A549 treated with CpdA at 1 μM for 4 hours (cell line): ENCODE measurements at places on chromosomes 1 and 21. TPM values are rescaled to one million over a fixed set of nuclear protein-coding genes. Genes with fewer than 3 reads are reported as not detected.

The IQGAP3 gene
- 13.6 to 17.9 TPM (median 15.8 TPM) in 5 replicates for total RNA-seq

The SLC1A7 gene
- total RNA-seq, result 0.02 to 0.06 TPM in 2 of 5 replicates, not detected in the others

The AGT gene
- total RNA-seq, result 0.06 to 0.20 TPM (median 0.08 TPM) in 5 replicates

The PPCS gene
- 32.0 to 42.5 TPM (median 35.4 TPM) in 5 replicates for total RNA-seq

The RIPPLY3 gene
- total RNA-seq, result 0.56 to 0.73 TPM (median 0.66 TPM) in 5 replicates
